Aorta (tissue), 5 donors: ENCODE measurements at places on chromosomes 16 and 17. TPM values are rescaled to one million over a fixed set of nuclear protein-coding genes. Genes with fewer than 3 reads are reported as not detected.
A peak's percentile ranks its signal among the peaks of the same experiment; 100 is the strongest.

GRCh38 chr17:50066995-50067394 lies 11.1 kb downstream of the ITGA3 start:
- no peak for DNase-seq

- DNase-seq = no peak
These were observed 79.2 kb downstream of the MRM3 start for GRCh38 chr17:861364-861763.

- no peak for DNase-seq
These were observed 334.5 kb downstream of the SEC14L1 start for GRCh38 chr17:77475016-77475976.

- DNase-seq = peak; percentile 95
These were observed 797 bp downstream of the PRCD start for GRCh38 chr17:76540381-76541300.

DNA sequence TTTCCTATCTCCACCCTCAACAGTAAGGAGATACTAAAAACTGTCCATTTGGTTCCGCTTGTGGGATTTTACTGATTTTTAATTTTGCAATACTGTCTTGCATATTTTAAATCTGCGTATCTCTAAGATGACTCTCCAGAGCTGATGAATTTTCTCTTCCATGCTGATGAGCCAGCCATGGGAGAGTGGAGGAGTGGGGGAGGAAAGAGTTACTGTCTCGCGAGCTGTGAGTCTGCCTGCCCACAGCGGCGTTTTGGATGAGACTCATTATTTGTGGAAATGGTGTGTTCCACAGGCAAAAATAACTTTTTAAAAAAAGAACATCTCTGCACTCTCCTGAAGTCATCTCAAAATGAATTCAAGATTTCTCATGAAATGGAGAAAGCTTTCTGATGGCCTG lies 34.6 kb upstream of the MYOCD start:
- DNase-seq = no peak

- DNase-seq = no peak
These were observed 40.4 kb upstream of the DHX8 start for GRCh38 chr17:43443381-43443780.

DNA sequence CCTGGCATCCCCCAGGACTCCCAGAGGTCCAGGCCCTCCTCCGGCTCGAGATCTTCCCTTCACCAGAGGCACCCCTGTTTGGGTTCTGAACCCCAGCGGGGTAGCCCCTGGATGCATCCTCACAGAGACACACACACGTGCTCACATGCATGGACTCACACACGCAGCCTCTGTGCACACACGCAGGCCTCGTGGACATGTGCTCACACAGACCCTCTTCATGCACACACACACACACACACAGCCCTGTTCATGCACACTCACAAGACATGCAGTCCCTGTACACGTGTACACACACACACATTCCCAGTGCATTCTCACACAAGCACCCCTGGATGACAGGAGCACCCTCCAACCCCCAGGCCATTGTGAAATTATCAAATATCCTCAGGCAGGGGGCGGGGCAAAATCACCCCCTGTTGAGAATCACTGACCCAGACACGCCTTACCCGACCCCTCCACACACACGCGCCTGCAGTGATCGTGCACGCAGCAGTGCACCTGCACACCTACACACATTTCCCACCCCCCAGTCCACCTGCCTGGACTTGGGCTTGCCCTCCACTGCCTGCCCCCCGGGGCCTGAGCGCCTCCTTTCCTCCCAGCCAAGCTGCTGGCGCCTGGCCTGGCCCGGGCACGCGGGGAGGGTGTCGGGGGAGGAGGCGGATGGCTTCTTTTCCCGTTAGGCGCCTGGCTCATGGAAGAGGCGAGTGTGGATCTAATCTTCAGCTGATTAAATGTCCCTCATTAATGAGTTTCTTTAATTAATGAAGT lies 62.6 kb downstream of the ENGASE start:
- DNase-seq = no peak

- DNase-seq = no peak
These were observed 17.5 kb downstream of the WWOX start for GRCh38 chr16:78116946-78117345.

- no peak for DNase-seq
These were observed 35.6 kb upstream of the IRF8 start for GRCh38 chr16:85863384-85863774.

The PITPNM3 gene
- 3.6 TPM for total RNA-seq

The CDH13 gene
- 265 TPM for total RNA-seq

The OR3A3 gene
- total RNA-seq = not detected

The MVD gene
- 26.6 TPM for total RNA-seq

The SLC38A8 gene
- total RNA-seq = not detected

The SOX8 gene
- total RNA-seq = 7.0 TPM

The MT2A gene
- total RNA-seq = 146 TPM
